ENCODE measurements at places on chromosomes 2 and 18. TPM values are rescaled to one million over a fixed set of nuclear protein-coding genes. Genes with fewer than 3 reads are reported as not detected.

- no peak for DNase-seq
- no peak overlapping the region for H3K4me3 ChIP-seq
- no peaks in the 10 kb centered on the region for H3K4me1 ChIP-seq
- no peak overlapping the region for H3K27ac ChIP-seq
- H3K27me3 ChIP-seq: no peaks in the 10 kb centered on the region
- H3K36me3 ChIP-seq: no peaks in the 10 kb centered on the region
These were observed 16.2 kb downstream of the C2orf76 start for GRCh38 chr2:119350311-119350998.

- H3K27me3 ChIP-seq: no peaks in the 10 kb centered on the region
- no peak overlapping the region for H3K4me3 ChIP-seq
- H3K4me1 ChIP-seq: peaks cover 47% of the 10 kb centered on the region
- H3K27ac ChIP-seq: no peak overlapping the region
These were observed 24.0 kb downstream of the RTN4 start for GRCh38 chr2:55026202-55026601.

DNA sequence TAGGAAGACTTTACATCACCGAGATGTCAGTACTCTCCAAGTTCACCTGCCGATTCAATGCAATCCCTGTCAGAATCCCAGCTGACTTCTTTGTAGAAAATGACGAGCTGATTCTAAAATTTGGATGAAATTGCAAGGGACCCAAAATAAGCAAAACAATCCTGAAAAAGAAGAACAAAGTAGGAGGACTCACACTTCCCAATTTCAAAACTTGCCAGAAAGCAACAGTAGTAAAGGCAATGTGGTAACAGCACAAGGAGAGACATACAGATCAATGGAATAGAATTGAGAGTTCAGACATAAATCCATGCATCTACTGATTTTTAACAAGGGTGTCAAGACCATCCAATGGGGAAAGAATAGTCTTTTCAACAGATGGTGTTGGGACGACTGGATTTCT lies 52.2 kb downstream of the SMAD7 start:
- no peak overlapping the region for H3K27ac ChIP-seq
- no peaks in the 10 kb centered on the region for H3K4me1 ChIP-seq
- no peak overlapping the region for H3K4me3 ChIP-seq

DNA sequence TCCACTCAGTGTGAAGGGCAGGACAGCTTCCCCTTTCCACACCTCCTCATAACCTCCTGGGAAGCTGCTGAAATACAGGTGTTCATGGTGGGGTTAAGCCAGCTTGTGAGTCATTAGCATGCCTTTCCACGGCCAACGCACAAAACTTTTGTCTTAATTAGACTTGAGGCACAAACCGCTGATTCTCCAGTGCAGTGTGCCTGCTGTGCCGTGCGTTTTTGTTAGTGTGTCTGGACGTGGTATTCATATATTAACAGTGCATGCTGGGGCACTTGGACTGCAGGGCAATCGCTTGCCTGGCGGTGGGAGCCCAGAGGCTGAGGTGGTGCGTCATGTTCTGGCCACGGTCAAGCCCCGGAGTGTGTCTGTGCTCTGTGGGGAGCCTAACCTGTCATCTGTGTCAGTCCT lies 156.2 kb downstream of the SH3RF3 start:
- no peaks in the 10 kb centered on the region for H3K4me1 ChIP-seq
- no peaks in the 10 kb centered on the region for H3K36me3 ChIP-seq
- DNase-seq: no peak
- H3K27me3 ChIP-seq: no peaks in the 10 kb centered on the region

The SLC35F6 gene
- total RNA-seq: 21.0 TPM

DNA sequence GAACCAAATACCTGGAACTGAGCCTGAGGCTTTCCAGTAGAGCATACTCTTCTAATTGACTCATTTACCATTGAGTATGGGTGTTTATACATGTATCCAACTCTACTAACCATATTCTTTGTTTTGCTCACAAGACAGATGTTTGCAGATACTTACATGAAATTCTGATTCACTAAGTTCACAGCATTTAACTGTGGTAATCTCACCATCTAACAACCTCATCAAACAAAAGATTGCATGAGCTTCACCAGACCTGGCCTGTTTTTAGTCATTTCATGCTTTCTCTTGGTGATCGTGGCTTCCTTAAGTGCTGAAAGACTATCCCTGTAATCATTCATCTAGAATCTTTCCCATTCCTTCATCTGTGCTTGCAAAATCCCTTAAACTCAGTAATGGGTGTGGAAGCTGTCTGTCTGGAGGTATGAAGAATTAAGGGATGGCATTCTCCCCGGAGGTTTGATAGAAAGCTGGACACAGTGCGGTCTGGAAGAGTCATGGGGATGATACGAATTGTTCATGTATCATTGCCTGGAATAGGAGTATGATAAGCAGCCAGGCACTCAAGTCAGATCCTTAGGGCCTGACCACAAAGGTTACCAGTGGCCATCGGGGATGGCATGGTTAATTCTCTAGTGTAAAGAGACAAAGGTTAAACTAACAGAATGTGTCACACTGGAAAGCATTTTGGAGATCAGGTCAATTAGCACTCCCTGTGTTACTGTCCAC lies 42.0 kb upstream of the IL1R1 start:
- no peaks in the 10 kb centered on the region for H3K27me3 ChIP-seq
- H3K4me3 ChIP-seq: no peak overlapping the region
- no peak overlapping the region for H3K27ac ChIP-seq
- H3K36me3 ChIP-seq: no peaks in the 10 kb centered on the region
- H3K4me1 ChIP-seq: no peaks in the 10 kb centered on the region

GRCh38 chr2:122905431-122905830 lies 1119.7 kb upstream of the CNTNAP5 start:
- no peak overlapping the region for H3K4me3 ChIP-seq
- H3K27me3 ChIP-seq: no peaks in the 10 kb centered on the region
- no peak for DNase-seq
- H3K36me3 ChIP-seq: no peaks in the 10 kb centered on the region

GRCh38 chr18:48098538-48098937 lies 168.1 kb upstream of the SMAD2 start:
- no peak overlapping the region for H3K27ac ChIP-seq
- H3K36me3 ChIP-seq: no peaks in the 10 kb centered on the region
- no peak overlapping the region for H3K4me3 ChIP-seq

DNA sequence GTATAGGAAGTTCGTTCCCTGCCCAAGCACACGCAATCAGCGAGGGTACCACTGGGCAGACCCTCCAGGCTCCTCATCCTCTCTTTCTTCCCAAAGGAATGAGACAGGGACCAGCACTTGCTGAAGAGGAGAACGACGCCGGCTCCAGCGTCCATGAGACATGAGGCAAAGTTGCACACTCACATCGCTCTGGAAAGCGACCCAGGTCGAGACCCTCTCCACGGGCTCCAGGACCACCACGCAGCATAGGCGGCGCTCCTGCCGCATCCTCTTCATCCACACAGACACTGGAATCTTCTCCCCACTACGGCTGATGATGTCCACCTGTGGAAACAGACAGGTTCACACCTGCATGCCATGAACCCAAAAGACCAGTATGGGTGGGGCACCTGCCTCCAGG lies 10.8 kb downstream of the PASK start:
- H3K4me3 ChIP-seq: no peak overlapping the region
- DNase-seq: no peak
- H3K27ac ChIP-seq: no peak overlapping the region
- no peaks in the 10 kb centered on the region for H3K4me1 ChIP-seq
- H3K27me3 ChIP-seq: no peaks in the 10 kb centered on the region

- no peaks in the 10 kb centered on the region for H3K4me1 ChIP-seq
- no peak overlapping the region for H3K27ac ChIP-seq
- H3K4me3 ChIP-seq: no peak overlapping the region
- no peaks in the 10 kb centered on the region for H3K27me3 ChIP-seq
These were observed 130.8 kb upstream of the MSH6 start for GRCh38 chr2:47652061-47652690.

All from naive thymus-derived CD4-positive, alpha-beta T cell (primary cell).